ENCODE measurements at places on chromosomes 2 and 18.

GRCh38 chr2:191951376-191951775 is 104.5 kb upstream of the CAVIN2 start:
- no peak for DNase-seq

DNA sequence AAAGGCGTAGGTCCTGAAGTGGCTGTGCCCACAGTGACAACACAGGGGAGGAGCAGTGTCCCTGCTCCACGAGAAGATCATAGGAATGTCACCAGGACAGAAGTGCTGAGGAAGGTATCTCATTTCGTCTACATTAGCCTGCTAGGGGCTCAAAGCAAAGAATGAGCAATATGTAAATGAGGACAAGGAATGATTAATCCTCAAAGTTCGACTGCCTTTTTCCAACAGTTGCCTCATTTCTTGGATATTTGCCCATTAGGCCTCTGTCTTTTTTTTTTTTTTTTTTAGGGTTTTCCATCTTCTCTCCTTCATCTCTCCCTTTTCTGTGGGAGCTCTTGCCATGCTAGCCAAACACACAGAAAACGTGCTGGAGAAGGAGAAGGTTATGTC is 105.2 kb upstream of the ARHGAP28 start:
- DNase-seq, result no peak

DNA sequence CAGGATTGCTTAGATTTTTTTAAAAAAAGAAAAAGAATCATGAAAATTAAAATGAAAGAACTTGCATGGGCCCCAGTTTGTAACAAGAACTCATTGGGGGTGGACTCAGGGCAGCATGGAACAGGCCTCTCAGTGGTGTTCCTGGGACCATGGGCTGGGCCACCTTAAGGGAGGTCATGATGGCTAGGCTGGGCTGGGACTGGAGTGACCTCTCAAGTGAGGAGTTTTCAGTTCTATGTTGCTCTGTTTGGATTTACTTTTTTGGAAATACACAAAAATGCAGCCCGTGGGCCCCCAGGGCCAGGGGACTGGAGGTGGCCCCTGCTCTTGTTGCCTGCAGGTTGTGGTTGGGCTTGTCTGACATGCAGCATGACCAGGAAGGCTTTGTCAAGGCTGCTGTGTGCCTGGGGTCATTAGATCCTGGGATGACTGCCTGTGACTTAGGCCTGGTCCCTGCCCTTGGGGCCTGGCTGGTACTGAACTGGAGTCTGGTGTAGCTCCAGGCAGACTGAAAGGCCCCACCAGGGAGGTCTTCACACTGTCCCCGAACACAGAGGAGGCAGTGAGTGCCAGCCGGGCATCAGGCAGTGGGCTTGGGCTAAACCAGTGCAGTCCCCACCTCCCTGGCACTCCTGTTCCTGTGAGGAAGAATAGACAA is 115.6 kb downstream of the GLI2 start:
- DNase-seq, result no peak

DNA sequence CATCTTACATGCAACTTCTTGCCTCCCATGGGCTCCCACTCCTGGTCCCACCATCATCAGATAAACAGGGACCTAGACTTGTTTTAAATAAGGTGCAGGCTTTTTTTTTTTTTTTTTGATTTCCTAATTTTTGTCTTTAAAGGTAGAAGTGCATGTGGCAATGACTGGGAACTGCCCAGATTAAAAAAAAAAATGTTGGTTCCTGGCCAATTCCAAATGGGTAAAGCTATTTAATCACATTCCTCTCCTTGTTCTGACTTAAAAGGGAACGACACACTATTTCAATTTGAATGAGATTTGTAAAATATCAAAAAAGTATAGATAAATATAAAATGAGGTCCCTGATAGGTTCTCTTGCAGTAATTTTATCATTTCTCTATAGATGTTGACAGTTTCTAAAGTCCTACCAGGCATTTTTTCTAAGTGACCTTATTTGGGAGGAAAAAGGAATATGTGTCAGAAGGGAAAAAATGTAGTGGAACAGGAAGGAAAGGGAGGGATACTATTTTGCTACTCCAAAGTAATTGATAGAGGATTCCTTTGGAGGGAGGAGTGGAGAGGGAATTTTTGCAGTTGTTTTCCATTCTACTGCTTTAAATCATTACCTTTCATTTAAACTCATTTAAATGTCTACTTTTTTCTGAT is 43.3 kb downstream of the DDX1 start:
- no peak for DNase-seq

DNA sequence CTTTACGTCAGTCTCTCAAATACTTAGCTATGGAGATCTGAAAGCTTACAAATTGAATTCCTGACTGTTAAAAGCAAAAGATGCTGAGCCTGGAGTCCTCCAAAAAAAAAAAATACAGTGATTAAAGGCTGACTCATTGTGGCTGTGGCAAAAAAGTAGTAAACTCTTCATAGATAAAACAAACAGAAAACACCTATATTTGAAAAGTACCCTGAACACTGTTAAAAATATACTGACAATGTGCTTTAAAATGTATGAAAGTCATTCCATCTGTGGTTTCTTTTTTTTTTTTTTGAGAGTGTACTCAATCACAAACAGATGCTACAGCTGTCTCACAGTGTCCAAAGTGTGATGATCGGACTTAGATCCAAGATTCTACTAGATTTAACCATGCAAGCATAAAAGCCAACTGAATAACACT is 267.6 kb upstream of the CYP26B1 start:
- no peak for DNase-seq

GRCh38 chr2:197057959-197058358 is 131.5 kb upstream of the PGAP1 start:
- no peak for DNase-seq

- no peak for DNase-seq
Measured at GRCh38 chr2:143684551-143685320, 555.5 kb downstream of the ARHGAP15 start.

DNA sequence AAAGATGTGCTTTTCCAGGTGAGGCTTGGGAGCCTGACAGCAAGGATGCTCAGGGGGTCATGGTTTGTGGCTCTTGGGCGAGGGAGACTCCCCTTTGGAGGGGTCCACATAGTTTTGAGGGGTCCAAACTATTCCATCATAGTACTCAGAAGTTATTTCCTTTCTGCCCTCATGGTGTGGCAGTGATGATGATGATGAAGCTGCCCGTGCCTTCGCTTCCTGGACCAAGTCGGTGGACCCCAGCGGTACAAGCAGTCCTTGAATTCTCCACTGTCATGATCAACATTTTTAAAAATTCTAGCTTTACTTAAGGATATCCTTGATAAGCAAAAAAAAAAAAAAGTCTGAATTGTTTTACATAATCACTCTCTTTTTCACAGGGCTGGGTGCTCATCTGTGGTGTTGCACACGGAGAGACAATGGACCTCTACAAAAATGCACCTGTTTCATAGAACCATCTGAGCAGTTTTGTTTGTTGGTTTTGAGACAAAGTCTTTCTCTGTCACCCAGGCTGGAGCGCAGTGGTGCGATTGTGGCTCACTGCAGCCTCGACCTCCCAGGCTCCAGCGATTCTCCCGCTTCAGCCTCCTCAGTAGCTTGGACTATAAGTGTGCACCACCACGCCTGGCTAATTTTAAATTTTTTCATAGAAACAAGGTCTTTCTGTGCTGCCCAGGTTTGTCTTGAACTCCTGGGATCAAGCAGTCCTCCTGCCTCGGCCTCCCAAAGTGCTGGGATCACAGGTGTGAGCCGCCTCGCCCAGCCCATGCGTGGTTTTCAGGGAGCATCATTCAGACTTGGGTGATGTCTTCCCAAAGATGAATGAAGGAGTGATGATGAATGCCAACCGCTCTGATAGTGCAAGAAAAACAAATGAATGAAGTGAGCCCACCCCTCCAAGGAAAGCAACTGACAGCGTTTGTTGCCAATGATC is 271.4 kb upstream of the HDAC4 start:
- no peak for DNase-seq

DNA sequence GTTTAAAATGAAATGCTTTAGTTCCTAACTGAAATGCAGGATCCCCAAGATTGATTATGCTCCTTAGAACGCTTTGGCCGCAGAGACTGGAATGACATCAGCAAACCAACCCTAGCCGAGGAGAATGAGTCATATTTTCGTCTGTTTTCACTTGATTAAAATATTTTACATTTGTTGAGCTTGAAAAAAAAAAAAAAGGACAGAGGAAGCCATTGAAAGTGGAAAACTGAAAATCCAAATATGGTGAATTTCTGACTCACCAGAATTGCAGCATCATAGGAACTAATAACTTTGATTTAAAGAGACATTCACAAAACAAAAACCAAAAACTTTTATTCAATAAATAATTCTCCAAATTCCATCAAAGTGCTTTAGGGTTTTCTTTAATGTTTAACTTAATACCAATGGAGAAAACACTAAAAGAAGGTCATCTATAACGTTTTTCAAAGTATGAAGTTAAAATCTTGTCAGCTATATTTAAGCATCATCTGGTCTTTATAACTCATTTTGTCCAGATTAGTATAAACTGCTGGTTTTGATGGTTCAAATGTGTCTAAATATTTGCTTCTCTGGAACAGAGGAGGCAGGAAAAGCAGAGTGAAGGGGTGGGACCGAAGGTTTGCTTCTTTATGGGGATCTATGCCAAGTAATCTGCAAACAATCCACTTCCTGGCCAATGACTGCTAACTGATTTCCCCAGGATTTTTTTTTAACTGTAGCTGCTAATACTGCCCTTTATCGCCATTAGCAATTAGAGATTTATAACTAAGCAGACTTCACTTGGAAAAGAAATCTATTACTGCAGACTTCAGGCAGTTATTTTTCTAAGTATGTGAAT is 30.9 kb upstream of the COL5A2 start:
- DNase-seq, result no peak

- DNase-seq, result no peak
Measured at GRCh38 chr2:25279091-25279651, 62.6 kb downstream of the DNMT3A start.

DNA sequence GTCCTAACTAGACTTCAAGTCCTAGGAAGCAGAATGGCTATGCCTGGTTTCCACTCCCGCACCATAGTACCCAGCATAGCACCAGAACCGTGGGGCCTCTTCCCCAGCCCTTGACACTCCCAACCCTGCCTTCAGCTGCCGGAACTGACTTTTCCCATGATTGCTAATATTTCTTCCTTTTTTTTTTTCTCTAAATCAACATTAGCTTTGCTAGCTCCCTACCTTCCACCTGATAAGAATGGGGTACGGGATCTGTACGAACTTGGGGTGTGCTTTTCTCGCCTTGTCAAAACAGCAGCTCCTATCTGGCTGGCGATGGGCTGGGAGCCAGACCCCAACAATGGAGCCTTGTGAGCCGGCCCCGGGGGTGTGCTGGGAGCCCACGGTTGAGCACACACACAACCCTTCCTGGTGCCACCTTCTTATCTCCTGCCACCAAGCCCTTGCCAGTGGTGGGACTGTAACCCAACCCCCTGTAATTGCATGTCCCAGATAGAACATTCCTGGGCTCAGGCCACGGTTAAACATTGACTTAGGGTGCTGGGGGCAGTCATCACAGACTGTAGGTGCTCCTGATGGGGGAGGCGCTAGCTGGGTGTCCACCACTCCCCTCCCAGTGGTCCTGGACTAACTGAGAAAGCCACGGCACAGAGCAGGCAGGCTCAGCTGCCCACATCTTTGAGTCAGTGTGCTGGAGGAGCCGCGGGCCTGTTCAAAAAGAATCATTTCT is 213.0 kb upstream of the HAAO start:
- no peak for DNase-seq

DNA sequence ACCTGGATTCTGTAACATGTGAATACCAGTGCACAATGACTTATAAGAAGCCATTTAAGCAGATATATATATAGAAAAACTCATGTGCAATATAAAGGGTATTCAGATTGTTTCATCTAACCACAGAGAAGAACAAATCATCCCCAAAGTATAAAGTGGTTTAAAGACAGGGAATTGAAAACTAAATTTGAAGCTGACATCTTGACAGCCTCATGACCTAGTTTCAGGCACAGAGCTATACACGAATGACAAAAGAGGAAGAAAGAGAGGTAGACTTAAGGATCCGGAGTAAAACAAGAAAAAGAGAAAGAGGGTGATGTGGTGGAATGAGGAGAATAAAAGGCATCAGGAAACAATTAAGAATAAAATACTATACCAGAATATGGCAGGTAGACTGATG is 194.5 kb downstream of the EPHA4 start:
- DNase-seq, result no peak

DNA sequence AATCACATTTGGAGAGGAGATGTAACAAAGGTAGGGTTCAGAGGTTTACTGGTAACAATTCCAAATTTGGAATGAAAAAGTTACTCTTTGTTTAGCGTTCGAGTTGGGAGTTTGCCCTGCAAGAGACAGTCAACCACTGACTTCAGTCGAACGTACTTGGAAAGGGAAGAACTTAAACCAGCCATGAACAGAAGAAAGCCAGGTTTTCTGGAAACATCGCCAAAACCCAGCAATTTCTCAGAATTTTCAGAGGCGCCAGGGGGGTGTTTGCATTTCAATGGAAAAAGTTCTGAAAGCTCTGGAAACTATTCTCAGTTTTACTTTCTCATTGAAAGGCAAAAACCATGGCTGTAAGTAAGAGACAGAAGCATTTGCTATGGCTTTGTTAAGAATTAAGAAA is 28.5 kb upstream of the AQP4 start:
- DNase-seq, result no peak

Data from immature natural killer cell (primary cell).